Left renal pelvis (tissue), 4 donors: ENCODE measurements at places on chromosomes 12 and 14.

- no peak for DNase-seq
These were observed 32.2 kb downstream of the RAN start for GRCh38 chr12:130904064-130904463.

DNA sequence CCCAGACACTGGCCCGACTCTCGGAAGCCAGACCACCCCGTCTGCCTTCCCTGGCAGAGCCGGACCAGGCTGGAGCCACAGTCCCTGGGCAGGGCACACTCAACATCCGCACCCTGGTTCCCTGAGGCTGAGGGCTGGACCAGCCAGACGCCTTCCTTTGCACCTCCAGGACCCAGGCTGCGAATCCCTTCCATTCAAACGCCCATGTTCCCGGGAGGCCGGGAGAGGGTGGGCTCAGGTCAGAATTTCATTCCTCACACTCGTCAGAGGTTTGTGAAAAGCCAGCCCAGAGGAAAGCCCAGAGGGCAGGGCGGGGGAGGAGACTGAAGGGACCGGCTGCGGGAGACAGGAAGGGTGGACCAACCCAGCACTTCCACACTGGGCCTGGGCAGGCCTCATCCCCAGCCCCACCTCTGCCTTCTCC is 58.7 kb downstream of the LRRC74A start:
- no peak for DNase-seq

DNA sequence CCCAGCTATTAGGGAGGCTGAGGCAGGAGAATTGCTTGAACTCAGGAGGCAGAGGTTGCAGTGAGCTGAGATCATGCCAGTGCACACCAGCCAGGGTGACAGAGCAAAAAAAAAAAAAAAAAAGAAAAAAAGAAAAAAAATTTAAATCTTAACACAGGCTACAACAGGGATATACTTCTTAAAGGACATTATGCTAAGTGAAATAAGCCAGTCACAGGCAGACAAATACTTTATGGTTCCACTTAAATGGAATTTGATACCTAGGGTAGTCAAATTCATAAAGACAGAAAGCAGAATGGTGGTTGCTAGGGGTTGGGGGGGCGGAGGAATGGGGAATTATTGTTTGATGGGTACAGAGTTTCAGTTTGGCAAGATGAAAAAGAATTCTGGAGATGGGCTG is 14.8 kb upstream of the PPTC7 start:
- no peak for DNase-seq

DNA sequence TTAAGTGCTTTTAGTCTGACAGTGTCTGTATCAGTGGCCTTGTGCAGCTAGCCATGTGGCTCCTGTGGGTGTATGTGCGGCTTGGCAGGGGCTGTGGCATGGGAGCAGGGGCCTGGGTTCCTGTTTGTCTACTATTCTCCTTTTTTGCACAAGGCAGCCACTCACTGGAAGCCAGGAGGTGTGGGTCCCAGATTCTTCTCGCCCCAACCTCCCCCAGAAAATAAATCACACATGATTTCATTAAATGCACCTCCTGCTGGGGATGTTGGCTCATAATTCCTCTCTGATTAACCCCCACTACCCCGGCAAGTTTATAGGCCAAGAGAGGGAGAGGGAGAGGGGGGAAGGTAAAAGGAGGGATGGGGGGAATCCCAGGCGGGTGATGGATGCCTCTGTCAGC is 17.6 kb downstream of the CALCOCO1 start:
- no peak for DNase-seq

DNA sequence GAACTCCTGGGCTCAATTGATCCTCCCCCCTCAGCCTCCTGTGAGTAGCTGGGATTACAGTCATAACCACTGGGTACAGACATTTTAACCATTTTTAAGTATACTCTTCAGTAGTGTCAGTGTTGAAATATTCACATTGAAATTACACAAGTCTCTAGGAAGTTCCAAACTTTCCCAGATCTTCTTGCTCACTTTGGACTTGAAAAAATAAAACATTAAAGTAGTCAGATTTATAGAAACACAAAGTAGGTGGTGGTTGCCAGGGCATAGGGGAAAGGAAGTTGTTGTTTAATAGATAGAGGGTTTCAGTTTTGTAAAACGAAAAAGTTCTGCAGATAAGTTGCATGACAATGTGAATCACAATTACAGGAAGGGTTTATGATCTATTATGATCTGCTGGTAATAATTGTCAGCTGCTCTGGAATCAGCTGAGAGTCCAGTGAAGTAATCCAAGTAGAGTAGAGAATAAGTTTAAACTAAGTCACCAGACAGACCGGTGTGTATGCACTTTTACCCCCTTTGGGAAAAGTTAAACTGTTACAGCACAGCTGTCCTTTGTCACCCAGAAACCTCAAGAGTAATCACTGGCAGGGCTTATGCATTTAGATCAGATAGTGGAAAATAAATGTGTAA is 27.4 kb downstream of the PCNX1 start:
- DNase-seq: no peak

GRCh38 chr14:104421892-104422828 is 157.4 kb upstream of the C14orf180 start:
- DNase-seq: no peak

GRCh38 chr12:75633789-75634188 is 122.4 kb upstream of the KRR1 start:
- DNase-seq: no peak

DNA sequence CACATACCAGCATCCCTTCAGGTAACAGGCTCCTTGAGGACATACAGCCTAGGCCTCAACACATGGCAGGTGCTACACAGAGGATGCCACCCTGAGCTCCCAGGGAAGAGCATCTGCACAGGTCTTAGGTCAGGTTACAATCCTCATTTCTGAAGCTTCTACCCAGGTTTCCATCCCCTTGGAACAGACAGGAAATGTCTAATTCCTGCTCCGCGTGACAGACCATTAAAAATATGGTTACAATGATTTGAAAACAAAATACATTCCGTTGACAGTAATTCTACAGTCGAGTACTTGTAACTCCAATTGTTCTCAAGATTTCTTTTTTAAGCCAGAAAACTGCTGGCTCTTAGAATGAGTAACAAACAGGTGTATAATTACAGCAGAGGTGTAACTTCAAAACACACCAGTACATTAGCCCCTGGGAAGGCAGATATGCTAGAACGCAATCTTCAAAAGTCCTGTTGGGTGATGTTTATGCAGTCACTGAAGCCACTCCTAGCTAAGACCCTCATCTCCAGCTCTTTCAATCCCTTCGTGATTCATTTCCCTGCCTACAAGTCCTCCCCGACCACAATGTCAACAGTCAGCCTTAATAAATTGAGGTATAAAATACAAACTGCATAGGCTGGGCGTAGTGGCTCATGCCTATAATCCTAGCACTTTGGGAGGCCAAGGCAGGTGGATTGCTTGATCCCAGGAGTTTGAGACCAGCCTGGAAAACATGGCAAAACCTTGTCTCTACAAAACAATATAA is 11.6 kb downstream of the SETD3 start:
- DNase-seq: no peak

DNA sequence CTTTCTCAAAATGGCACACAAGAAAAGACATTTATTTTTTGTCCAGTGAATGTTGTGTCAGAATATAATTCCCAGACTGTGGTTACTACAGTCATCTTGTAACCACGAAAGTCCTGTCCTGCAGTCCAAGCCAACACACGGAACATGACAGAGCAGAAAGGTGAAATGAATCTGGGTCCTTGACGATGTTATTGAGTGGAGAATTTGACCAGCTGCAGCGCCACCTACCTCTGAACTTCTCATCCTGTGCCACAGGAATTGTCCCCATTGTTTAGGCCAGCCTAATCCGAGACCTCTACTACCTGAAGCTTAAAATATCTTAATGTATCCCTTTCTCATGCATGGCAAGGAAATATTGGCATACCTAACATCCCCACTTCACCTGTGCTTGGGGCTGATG is 64.1 kb upstream of the OTX2 start:
- no peak for DNase-seq

GRCh38 chr12:69007101-69007854 is 74.3 kb upstream of the CPM start:
- DNase-seq: no peak

DNA sequence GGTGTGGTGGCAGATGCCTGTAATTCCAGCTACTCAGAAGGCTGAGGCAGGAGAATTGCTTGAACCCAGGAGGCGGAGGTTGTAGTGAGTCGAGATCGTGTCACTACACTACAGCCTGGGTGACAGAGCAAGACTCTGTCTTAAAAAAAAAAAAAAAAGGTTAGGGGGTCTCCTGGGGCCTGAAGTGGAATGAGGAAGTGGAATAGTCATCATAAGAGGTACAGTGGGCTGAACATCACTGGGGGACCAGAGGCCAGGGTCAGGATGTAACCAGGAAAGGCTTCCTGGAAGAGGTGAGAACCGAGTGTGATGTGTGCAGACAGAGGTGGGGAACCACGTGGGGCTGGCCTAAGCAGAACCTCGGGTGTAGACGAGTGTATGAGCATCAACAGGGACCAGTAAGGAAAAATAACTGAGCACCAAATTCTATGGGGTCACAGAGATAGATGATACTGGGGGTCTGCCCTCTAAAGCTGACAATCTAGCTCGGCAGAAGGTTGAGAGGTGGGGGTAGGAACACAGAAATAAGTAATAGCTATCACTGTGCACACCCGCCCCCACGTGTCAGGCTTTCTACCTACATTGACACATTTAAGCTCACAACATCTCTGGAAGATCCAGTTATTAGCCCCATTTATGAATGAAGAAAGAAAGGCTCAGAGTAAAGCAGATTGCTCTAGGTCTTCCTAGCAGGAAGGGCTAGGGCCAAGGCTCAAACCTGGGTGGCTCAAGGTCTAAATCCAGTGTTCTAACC is 5.0 kb upstream of the COX6A1 start:
- DNase-seq: no peak

DNA sequence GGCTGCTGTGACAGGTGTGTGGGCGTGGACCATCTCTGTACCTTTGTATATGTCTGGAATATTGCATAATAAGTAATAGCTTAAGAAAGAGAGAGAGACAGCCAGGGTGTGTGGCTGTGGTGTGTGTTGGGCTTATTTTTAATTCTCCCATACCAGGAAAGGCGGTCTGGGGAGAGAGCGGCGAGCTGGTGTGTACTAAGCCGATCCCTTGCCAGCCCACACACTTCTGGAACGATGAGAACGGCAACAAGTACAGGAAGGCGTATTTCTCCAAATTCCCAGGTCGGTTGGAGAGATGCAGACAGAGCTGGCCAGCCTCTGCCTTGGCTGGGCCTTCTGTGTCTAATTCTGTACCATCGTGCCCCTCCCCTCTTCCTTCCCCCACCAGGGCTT is 63.9 kb downstream of the AACS start:
- no peak for DNase-seq

DNA sequence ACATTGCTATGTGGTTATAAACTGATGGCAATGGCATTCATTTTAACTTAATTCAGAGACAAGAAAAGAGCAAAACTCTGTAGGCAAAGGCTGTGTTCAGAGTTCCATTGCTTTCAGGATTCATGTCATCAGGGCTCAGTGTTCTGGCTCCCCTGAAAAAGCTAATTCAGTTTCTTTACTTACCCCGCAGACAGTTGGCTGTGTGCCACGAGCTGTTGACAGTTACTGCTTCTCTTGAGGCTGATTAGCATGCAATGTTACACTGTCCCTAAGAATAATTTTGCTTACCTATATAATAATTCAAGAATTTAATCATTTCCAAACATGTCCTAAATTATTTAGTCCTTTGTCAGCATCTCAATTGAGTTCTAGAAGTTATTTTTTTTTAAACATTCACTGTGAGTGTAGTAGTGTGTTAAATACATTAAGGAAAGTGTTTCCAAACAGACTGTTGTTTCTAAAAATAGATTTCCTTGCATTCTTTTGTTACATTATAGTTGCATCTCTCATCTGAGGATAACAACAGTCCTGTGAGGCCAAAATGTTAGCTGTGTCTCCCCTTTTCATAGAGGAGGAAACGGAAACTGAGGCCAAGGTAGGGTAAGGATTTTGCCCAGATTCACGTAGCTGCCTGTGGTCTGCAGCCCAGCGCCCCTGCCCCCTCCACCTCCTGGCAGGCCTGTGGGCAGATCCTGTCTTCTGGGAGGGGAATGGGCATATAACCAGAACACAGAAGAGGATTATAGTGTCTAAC is 98.6 kb downstream of the PELI2 start:
- no peak for DNase-seq

DNA sequence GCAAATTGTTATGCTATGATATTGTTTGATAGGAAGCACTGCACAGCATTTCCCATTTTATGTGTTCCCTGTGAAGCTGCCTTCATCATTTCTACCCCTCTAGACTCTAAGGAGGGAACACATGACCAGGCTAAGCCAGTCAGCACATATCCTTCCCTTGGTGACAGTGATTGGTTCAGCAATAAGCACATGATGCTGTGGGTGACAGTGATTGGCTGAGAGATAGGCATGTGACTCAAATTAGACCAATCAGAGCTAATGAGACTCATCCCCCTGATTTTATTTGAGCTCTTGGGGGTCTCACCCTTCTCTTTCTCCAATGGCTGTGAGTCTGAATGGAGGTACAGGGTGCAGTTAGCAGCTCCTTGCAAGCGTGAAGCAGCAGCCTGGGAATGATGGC is 195.2 kb downstream of the NUAK1 start:
- no peak for DNase-seq

- no peak for DNase-seq
These were observed 58.3 kb upstream of the ARID2 start for GRCh38 chr12:45671254-45671653.

- DNase-seq: no peak
These were observed 55.3 kb upstream of the AMN1 start for GRCh38 chr12:31783996-31784645.

- DNase-seq: no peak
These were observed 117.2 kb downstream of the TMX1 start for GRCh38 chr14:51357250-51357649.

GRCh38 chr12:1481906-1482305 is 112.5 kb downstream of the FBXL14 start:
- no peak for DNase-seq

GRCh38 chr12:130748786-130749185 is 32.7 kb upstream of the RIMBP2 start:
- DNase-seq: no peak

GRCh38 chr12:26274441-26275312 is 79.3 kb downstream of the SSPN start:
- DNase-seq: no peak

DNA sequence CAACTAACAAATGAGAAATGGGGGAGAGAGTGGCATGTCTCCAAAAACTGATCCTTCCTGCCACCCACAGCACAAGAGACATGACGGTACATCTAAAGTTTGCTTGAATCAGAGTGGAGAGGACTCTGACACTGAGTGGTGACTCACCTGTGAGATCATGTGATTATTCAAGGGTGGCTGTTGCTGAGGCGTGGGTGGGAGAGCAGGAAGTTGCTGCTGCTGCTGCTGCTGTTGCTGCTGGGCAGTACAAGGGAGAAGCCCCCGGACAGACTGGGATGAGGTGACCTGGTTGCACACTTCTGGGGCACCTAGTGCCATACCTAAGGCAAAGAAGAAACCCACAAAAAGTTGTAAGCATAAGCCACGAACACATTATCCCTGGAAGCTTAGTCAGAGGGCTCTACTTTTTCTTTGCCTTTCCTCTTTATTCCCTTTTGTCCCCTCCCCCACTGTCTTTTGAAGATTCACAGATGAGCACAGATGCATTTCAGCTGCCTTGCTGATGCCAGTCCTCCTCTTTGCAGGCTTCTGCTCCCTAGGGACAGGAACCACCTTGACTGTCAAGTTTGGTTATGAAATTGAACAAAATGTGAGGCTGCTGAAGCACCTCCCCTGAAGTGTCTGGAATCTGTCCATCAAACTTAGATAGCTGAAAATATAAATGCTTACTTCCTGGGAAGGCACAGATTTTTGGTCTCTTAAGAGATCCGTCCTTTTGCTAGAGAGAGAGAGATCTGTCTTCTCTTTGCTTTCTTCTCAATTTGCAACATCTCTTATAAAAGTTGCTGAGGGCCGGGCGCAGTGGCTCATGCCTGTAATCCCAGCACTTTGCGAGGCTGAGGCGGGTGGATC is 29.4 kb upstream of the STAC3 start:
- DNase-seq: no peak

GRCh38 chr12:6428326-6428725 is 16.4 kb upstream of the CD27 start:
- no peak for DNase-seq
